ENCODE measurements at places on chromosomes 3 and 15.

DNA sequence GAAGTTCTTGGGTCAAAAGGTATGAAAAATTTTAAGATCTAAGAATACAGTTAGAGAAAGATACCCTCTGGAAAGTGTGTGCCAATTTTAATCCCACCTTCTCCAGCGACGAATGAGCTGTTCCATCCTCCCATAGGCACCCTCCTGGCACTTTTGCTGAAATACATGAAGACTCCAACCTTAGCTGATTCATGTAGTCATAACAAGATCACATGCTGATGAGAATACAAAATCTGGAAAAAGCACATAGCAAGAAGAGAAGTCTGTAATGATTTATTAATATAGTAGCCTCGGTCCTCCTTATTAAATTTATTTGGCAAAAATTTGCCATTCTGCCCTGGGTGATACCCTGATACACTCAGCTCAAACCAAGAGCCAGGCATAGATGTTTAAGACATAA lies 88.9 kb downstream of the CCR1 start:
- no peak for DNase-seq

- DNase-seq = no peak
These were observed 380.7 kb upstream of the GOLIM4 start for GRCh38 chr3:168476360-168476980.

DNA sequence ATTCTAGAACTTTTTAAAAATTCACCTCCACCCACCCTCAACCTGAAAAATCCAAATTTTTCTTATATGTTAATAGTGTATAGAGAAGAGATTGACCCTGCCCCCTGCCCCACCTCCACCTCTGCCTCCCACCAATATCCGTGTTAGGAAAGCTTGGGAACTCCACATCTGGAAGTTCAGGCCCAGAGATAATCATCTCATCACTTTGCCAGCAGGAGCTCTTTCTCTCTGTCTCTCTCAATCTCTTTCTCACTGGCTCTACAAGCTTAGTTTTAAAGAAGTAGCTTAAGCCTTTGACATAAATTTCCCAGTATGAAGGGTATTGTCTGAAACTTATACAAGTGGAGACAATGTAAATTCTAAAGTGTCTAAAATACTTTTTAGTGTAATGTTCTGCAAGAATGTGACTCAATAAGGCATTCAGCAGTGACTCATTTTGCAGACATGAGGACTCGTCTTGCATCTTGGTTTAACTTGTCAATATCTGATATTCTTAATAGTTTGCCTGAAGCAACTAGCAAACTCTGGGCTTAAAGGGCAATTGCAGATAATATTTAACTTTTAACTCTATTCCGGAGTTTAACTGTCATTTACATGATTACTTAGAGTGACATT lies 299.8 kb upstream of the EPHA3 start:
- DNase-seq = peak; percentile 78

- DNase-seq = no peak
These were observed 51.8 kb downstream of the ONECUT1 start for GRCh38 chr15:52738311-52738710.

DNA sequence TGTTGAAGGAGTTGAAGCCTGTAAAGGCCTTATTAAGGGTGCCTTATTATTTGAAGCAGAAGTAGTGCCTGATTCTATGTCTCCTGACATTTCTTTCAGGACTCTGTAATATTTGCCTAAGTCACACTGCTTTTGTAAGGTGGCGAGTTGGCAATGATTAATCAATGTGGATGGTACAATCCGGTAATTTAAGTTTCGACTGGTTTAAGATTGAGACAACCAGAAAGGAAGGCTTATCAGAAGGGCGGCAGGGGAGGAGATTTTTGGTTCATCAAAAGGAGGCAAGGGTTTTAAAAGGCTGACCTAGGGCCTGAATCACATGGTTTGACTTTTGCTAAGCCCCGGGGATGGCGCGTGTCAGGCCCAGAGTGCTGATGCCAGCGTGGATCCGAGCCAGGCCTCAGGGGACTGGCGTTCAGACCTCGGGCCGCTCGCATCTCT lies 830 bp upstream of the RNF13 start:
- DNase-seq = no peak
